ENCODE measurements at places on chromosomes 1 and 21.

- DNase-seq: peak; percentile 18
These were observed 772 bp downstream of the ADAM15 start for GRCh38 chr1:155051777-155052398.

DNA sequence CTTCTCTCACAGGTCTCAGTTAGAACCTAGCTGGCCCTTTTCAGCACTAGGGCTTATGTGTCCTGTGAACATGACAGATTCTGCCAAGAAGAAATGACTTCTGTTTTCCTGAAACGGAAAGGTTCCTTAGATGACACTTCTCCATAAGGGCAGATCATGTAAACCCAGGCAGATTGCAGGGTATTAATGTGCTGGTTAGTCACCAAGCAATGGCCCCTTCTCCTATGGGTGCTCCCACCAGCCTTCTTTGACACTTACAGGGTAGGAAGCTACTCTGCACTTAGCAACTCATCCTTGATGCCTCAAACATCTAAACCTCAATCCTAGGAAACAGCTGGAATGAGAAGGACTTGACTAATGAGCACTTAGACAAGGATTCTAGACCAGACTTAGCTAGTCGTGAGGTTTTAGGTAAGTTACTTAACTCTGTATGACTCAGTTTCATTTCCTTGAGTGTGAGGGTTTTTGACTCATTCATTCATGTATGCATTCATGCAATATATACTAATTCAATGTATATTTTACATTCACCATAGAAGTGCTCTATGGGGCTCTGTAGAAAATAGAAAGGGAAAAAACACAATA lies 74.1 kb upstream of the PLXNA2 start:
- DNase-seq: no peak

DNA sequence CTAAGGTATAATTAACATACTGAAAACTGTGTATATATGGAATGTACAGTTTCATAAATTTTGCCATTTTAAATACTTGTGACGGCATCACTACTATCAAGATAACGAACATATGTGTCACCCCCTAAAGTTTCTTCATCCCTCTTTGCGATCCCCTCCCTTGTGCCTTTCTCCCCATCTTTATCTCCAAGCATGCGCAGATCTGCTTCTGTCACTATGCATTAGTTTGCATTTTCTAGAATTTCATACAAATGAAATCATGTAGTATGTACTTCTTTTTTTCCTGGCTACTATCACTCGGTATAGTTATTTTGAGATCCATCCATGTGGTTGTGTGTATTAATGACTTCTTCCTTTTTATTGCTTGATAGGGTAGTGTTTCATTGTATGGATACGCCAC lies 154.9 kb downstream of the ZNF648 start:
- DNase-seq: no peak

DNA sequence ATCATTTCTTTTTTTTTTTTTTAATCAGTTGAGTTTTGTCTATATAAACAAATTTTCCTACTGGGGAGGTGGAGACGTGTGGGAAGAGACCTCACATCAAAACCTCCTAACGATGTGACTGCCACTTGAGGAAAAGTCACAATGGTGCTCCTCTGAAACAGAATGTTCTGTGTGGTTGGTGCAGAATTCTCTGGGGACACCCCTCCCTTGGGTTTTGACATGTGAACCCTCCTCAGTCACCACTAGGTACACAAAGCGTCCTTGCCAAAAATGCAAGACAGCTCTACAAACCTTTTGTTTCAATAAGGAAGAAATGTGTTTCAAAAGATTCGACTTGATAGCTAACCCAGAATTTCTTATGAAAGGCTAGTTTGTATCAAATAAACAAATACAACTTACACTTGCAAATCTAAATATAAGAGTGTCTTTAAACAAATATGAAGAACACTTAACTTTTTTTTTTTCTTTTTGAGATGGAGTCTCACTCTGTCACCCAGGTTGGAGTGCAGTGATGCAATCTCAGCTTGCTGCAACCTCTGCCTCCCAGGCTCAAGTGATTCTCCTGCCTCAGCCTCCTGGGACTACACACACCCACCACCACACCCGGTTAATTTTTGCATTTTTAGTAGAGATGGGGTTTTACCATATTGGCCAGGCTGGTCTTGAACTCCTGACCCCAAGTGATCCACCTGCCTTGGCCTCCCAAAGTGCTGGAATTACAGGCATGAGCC lies 9.3 kb downstream of the SLC25A24 start:
- no peak for DNase-seq

Data from activated naive CD4-positive, alpha-beta T cell (primary cell).